ENCODE measurements at places on chromosomes 7 and 10.

- DNase-seq, result no peak
These were observed 6.9 kb upstream of the MRPS24 start for GRCh38 chr7:43876241-43876640.

GRCh38 chr7:15905251-15906040 is 219.0 kb upstream of the MEOX2 start:
- no peak for DNase-seq

DNA sequence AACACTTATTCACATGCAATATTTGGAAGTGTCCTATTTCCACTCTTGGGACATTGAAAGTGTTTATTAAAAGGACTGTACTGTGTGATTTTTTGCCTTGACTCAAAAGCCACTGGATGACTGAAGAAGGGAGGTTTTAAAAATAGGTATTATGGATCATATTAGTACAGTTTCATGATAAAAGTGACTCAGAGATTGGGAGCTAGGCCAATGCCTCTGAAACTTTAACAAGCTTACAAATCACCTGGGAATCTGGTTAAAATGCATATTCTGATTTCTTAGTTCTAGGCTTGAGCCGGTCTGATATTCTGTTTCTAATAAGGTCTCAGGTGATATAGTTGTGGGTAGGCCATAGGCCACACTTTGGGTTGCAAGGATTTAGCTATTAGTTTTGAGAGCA is 191.2 kb downstream of the PLXDC2 start:
- no peak for DNase-seq

DNA sequence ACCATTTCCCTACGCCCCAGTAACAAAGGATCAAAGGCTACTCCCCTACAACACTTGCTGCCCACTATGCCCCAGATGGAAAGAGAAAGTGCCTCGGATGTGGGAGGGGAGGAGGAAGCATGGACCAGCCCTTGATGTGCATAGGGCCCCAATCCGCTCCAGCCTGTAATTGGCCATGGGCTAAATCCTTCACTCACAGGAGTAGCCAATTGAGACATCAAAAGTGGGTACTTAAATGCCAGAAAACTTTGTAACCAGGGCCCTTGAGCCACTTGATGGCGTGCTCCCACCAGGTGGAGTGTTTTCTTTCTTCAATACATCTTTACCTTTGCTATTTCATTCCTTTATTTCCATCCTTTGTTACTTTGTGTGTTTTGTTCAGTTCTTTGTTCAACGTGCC is 500.5 kb upstream of the LRRN3 start:
- no peak for DNase-seq

DNA sequence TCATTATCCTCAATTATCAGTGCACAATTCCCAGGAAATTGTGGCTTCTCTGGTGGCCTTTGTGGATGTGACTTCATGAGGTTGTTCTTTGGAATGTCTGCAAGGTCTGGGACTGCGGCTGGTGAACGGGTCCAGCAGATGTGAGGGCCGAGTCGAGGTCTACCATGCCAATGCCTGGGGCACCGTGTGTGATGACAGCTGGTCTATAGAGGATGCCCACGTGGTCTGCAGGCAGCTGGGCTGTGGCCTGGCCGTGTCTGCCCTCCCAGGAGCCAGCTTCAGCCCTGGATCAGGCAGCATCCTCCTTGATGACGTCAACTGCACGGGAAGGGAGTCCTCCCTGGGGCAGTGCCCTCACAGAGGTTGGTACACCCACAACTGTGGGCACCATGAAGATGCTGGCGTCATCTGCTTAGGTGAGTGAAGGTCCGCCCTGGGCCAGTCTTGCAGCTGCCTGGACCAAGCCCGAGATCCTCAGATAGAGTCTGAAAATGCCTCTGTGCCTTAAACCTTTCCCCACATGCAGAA is 46.9 kb downstream of the CUZD1 start:
- no peak for DNase-seq

DNA sequence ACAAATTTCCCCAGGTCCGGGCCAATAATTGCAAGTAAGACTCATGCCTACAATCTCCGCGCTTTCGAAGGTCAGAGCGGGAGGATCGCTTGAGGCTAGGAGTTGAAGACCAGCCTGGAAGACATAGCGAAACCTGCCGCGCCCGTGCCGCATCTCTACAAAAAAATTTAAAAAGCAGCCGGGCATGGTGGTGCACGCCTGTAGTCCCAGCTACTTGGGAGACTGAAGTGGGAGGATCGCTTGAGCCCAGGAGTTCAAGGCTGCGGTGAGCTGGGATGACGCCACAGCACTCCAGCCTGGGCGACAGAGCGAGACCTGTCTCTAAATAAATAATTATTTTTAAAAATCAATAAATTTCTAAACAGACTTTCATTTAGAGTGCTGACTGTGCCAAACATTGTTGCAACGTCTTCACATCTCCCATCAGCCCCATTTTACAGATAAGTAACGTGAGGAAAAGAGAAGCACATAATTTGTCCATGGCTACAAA is 494 bp upstream of the CFAP43 start:
- DNase-seq, result no peak
